Thoracic aorta (tissue), 2 donors: ENCODE measurements at places on chromosomes 3 and 15.

GRCh38 chr3:72567474-72567873, 280.8 kb downstream of the SHQ1 start:
- no peak for DNase-seq

DNA sequence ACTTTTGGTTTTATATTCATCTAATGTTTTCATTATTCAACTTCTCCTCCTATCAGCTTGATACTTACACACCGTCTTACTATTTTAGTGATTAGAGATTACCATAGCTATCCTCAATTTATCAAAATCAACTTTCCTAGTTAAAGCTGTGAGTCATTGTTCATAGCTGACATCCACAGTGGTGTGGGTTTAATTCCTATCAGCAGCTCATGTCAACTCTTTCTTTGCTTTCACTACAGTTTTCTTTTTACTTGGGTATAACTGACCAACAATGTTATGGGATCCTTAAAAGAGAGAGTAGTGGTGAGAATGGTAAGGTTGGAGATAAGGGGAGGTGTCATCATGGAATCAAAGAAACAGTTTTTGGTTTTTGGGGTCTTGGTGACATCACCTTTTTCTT, 112.7 kb downstream of the NFKBIZ start:
- no peak for DNase-seq

DNA sequence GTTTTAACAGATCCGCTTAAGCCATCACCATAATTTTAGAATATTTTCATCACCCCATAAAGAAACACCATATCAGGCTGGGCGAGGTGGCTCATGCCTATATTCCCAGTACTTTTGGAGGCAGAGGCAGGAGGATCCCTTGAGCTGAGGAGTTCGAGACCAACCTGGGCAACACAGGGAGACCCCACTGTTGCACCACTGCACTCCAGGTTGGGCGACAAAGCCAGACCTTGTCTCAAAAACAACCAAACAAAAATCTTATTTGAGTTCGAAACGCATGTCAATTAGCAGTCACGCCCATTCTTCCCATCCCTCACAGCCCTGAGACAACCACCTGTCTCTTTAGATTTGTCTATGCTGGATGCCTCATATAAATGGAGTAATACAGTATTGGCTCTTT, 119.9 kb downstream of the KLF13 start:
- no peak for DNase-seq

- no peak for DNase-seq
Observed at GRCh38 chr3:45599984-45600650, 5.6 kb downstream of the LIMD1 start.

DNA sequence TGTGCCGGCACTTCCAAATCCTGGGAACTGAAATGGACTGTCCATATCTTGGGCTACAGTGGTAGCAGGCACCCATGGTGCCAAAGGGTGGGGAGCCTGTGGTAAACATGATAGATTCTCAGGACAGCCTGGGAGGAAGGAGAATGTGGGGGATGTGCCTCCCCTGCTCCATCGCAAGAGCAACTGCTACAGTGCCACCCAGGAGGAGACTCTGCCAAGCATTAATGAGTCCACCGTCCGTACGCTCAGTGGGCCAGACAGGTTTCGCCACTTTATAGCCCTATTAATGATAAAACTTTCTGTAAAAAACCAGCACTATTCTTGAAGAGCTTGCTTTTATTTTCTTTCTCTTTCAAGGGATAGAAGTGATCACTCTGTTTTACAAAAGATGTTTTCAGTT, 75.2 kb downstream of the FMN1 start:
- no peak for DNase-seq

GRCh38 chr3:40268802-40269524, 40.5 kb upstream of the EIF1B start:
- no peak for DNase-seq
